Right renal cortex interstitium (tissue), 3 donors: ENCODE measurements at places on chromosomes 5 and 9.

DNA sequence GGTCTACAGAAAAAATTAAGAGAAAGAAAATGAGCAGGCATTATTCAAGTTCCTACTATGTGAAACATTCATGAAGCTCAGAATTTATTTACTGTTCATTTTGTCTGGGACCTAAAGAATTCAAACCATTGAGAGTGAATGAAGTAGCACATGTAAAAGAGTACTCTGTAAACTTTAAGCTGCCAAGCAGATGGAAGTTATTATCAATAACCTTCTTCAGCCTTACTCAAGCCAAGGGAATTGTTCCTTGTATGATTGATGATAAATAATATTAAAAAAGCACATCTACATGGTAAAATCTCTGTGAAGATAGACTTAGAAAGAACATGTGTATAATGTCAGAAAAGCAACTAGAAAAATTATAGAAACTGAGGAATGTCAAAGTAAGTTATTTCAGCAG is 17.8 kb upstream of the GLIS3 start:
- no peak for DNase-seq

- DNase-seq = no peak
These were observed 31.5 kb upstream of the NKD2 start for GRCh38 chr5:976849-977751.

DNA sequence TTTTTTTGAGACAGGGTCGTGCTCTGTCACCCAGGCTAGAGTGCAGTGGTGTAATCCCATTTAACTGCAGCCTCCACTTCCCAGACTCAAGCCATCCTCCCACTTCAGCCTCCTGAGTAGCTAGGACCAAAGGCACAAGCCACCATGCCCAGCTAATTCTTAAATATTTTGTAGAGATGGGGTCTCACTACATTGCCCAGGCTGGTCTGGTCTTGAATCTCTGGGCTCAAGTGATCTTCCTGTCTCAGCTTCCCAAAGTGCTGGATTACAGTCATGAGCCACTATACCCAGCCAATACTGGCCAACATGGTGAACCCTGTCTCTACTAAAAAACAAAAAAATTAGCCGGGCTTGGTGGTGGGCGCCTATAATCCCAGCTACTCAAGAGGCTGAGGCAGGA is 6.8 kb downstream of the DCAF12 start:
- no peak for DNase-seq

- no peak for DNase-seq
These were observed 12.5 kb downstream of the STC2 start for GRCh38 chr5:173315495-173316338.

DNA sequence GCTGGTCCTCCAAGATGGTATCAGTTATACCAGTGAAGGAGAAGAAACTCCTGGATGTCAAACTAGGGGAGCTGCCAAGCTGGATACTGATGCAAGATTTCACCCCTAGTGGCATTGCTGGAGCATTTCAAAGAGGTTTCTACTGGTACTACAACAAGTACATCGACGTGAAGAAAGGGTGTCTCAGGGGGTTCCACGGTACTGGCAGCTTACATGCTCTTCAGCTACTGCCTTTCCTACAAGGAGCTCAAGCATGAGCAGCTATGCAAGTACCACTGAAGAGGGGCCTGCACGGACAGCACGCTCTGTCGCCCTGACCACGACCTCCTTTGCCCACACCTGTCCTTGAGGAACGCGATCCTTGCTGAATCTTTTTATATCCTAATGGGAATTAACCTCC is 19.5 kb downstream of the ACTL7B start:
- no peak for DNase-seq
